Stimulated activated CD4-positive, alpha-beta T cell treated with anti-CD3 and anti-CD28 coated beads, Interleukin-4, amount 100 ng/mL, for 1 hour (primary cell): ENCODE measurements at places on chromosomes 6 and 20.

- no peak for DNase-seq
Measured at GRCh38 chr20:19602675-19603375, 155.2 kb upstream of the RIN2 start.

- DNase-seq, result no peak
Measured at GRCh38 chr6:18693881-18694280, 306.7 kb downstream of the RNF144B start.

GRCh38 chr20:36180323-36180722 is 25.8 kb downstream of the EPB41L1 start:
- DNase-seq, result no peak

GRCh38 chr6:22747571-22747970 is 178.2 kb downstream of the HDGFL1 start:
- no peak for DNase-seq

- no peak for DNase-seq
Measured at GRCh38 chr6:74606582-74607071, 599.2 kb downstream of the COL12A1 start.

DNA sequence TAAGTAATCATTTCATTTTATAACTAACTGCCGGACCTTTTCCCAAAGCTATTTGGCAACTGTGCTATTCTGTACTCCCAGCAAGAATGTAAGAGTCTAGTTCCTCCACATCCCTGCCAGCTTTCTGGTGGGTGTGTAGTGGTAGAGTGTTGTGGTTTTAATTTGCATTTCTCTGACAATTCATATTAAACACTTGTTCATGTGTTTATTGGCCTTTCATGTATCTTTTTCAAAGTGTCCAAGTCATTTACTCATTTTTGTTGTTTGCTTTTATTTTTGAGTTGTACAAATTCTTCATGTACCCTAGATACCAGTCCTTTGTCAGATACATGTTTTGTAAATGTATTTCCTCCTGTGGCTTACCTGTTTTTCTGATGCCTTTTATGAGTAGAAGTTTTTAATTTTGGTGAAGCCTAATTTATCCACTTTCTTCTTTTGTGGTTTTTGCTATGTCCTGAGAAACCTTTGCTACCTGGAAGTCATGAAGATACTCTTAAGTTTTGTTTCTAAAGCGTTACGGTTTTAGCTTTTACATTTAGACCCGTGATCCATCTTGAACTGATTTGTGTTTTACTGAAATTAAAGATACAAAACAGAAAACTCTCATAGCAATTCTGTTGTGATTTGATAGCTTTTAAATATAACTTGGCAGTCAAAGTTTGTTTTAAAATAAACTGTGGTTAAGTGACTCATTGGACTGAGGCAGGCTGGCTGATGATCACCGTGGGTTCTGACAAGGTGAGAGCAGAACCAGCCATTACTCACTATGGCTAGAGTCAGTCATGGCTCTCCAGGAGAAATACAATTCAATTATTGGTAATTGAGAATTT is 8.0 kb downstream of the MYLIP start:
- peak; percentile 44 for DNase-seq

GRCh38 chr6:14699803-14700601 is 545.9 kb upstream of the JARID2 start:
- no peak for DNase-seq

DNA sequence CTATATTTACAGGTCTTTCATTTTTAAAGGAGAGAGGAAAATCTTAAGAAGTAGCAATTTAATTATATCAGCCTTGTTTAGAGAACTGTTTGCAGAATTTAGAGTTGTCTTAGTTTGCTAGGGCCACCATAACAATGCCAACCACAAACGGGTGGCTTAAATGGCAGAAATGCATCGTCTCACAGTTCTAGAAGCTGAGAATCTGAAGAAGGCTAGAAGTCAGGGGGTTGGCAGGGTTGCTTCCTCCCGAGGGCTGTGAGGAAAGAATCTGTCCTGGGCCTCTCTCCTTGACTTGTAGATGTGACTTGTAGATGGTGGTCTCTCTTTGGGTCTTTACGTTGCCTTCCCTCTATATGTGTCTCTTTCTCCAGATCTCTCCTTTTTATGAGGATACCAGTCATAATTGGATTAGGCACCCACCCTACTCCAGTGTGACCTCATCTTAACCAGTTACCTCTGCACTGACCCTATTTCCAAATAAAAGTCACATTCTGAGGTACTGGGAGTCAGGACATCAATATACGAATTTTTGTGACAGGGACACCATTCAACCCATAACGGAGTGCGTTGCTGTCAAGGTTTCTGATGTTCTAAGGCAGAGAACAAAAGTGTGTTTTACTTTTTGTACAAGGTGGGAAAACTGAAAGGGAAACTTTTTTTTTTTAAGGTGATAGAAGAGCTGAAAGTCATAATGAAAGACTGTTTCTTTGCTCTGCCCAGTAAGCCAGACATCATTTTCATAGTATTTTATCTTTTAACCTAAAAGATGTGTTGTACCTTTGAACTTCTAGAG is 84.4 kb downstream of the SAMD3 start:
- no peak for DNase-seq

GRCh38 chr6:135983718-135984343 is 132.3 kb downstream of the PDE7B start:
- DNase-seq, result no peak

DNA sequence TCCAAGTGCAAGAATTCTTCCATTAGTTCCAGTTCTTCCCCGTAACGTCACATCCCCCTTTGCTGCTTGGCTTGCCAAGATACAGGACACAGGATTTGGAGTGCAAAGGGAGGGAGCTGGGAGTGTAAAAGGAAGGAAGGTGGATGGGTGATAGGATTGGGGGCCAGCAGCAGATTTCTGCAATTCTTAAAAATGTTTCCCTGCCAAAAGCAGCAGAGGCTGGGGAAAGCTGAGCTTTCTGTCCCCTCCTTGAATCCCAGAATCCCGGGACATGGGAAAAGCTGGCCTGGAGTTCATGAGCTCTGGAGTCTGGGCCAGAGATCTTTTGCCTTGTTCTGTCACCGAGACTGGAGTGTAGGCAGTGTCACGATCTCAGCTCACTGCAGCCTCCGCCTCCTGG is 60.0 kb upstream of the EPB41L1 start:
- DNase-seq, result no peak

- no peak for DNase-seq
Measured at GRCh38 chr20:6014957-6015356, 38.9 kb downstream of the LRRN4 start.

GRCh38 chr6:76472858-76473257 is 400.4 kb upstream of the IMPG1 start:
- DNase-seq, result no peak

GRCh38 chr6:11251553-11252360 is 19.3 kb upstream of the NEDD9 start:
- no peak for DNase-seq

- no peak for DNase-seq
Measured at GRCh38 chr6:133587546-133588160, 301.3 kb upstream of the TCF21 start.

GRCh38 chr6:90003941-90004340 is 109.7 kb downstream of the GJA10 start:
- DNase-seq, result no peak

DNA sequence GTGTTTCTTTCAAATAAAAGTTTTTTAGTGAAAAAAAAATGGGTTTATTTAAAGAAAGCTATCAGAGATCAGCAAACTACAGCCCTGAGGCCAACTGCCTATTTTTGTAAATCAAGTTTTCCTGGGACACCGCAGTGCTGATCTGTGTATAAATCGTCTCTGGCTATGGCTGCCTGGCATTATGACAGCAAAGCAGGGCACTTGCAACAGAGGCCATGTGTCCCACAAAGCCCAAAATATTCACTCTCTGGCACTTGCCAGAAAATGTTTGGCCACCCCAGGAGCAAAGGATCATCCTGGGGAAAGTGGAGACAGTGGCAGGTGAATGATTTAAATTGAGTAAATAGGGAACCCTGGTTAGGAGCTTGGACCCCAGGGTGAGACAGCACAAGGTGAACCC is 291.6 kb downstream of the PREX1 start:
- no peak for DNase-seq

GRCh38 chr20:49280463-49281058 is 2.7 kb upstream of the ZNFX1 start:
- DNase-seq, result no peak

DNA sequence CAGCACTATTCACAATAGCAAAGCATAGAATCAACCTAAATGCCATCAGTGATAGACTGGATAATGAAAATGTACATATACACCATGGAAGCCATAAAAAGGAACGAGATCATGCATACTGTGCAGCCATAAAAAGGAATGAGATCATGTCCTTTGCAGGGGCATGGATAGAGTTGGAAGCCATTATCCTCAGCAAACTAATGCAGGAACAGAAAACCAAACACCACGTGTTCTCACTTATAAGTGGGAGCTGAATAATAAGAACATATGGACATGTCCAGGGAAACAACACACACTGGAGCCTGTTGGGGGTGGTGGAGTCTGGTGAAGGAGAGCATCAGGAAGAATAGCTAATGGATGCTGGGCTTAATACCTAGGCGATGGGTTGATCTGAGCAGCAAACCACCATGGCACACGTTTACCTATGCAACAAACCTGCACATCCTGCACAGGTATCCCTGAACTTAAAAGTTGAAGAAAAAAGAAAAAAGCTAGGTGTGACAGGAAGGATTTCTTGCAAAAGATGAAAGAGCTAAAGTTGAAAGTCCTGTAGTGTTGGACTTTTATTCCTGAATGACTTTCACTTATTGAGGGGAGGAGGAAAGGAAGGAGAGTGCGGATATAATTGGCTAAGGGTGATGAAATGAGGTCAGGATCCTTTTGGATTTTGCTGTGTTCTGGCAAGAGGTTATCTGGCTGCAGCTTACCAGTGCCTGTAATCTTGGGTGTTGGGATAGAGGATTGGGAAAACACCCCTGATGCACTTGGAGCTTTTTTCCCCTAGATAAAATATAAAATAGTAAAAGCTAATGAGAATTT is 8.5 kb downstream of the TRMT11 start:
- no peak for DNase-seq

DNA sequence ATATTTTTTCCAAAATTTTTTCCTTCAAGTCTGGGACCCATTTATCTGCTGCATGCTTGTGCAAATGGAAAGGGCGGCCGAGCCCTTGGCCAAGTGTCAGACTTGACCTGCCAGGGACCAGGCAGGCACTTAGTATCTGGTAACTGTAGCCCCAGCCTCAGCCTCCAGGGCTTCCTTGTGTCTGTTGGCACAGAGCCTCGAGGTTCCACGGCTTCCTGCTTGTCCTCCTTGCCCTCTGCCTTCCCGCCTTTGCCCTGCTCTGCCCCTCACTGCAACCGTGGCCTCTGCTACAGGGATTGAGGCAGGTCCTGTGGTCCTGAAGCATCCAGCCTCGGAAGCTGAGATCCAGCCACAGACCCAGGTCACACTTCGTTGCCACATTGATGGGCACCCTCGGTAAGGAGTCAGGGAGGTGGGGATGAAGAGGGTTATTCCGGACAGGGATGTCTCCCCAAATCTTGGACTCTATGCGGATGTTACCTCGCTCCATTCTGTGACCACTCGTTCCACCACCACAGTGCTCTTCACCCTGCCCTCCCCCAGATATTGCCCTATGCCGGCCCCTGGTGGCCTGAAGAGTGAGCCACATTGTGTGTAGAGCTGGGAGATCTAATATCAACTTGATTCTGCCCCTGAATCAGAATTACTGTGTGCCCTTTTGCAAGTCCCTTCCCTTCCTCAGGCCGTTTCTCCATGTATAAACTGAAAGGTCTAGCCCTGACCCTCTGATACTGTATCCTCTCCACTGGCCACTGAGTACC is 41.5 kb upstream of the SRF start:
- DNase-seq, result peak; percentile 15

DNA sequence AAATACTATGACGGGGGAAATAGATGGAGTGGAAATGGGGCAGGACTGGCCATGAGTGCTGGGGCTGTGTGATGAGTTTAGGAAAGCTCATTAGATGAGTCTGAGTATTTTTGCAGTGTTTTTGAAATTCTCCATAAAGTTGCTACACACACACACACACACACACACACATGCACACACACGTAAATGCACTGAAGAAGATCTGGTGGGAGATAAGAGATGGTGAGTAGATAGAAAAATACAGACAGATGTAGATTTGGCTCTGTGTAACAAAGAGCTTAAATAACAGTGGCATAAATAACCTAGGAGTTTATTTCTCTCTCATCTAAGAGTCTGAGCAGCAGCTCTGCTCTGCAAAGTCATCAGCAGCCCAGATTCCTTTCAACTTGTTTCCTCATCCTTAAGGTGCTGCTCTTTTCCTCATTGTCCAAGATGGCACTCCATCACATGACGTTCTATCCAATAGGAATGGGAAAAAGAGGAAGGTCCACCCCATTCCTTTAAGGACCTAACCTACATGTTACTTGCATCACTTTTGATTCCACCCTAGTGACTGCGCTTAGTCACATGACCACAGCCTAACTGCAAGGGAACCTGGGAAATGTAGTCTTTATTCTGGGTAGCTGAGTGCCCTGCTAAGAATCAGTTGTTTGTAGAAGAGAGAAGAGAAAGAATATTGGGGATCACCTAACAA is 76.4 kb downstream of the EYA2 start:
- DNase-seq, result no peak

- DNase-seq, result no peak
Measured at GRCh38 chr6:120785459-120786086, 548.7 kb downstream of the TBC1D32 start.

DNA sequence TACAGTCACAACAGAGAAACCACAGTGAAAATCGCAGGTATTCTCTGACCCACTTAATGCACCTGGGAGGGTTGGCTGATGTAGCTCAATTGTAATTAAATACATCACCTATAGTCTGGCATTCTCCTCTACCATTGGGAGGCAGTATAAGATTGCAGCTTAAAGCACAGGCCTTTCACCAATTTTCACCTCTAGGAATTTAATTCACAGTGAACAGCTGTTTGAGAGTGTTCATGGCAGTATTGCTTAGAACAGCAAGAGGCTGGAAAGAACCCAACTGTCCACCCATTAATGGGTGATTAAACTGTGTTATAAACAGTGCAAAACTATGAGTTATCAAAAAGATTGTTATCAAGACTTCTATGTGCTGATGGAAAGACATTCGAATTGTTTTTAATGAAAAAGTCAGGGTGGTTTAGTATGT is 2.0 kb downstream of the EDEM2 start:
- DNase-seq, result no peak

DNA sequence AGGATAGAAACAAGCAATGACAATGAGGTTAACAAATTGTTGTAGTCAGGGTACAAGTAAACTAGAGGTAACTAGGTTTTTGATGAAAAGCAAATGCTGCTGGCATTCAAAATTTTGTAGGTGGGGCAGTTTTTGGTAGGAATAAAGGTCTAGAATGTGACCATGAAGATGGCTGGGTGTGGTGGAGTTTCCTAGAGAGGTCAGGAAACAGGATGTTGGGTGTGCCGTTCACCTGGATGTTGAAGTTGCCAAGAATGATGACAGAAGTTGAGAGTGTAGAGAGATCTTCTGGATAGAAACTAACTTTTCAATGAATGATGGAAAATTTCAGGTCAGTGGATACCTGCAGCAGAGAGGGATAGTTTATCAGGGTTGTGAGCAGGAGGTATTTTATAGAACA is 22.7 kb downstream of the MAPK14 start:
- DNase-seq, result no peak

- no peak for DNase-seq
Measured at GRCh38 chr6:21596949-21597682, 3.6 kb downstream of the SOX4 start.

- no peak for DNase-seq
Measured at GRCh38 chr6:131914234-131914633, 36.9 kb downstream of the CCN2 start.

- DNase-seq, result no peak
Measured at GRCh38 chr20:23448167-23448566, 4.5 kb downstream of the CST11 start.
